H1 (cell line): ENCODE measurements at places on chromosomes 7 and 10. TPM values are rescaled to one million over a fixed set of nuclear protein-coding genes. Genes with fewer than 3 reads are reported as not detected.
A peak's percentile ranks its signal among the peaks of the same experiment; 100 is the strongest.

- no peaks in the 10 kb centered on the region for H3K27me3 ChIP-seq
- no peak overlapping the region for H3K4me3 ChIP-seq
- no peak for DNase-seq
- no peak overlapping the region for H3K27ac ChIP-seq
These were observed 40.6 kb downstream of the PYROXD2 start for GRCh38 chr10:98374217-98374985.

DNA sequence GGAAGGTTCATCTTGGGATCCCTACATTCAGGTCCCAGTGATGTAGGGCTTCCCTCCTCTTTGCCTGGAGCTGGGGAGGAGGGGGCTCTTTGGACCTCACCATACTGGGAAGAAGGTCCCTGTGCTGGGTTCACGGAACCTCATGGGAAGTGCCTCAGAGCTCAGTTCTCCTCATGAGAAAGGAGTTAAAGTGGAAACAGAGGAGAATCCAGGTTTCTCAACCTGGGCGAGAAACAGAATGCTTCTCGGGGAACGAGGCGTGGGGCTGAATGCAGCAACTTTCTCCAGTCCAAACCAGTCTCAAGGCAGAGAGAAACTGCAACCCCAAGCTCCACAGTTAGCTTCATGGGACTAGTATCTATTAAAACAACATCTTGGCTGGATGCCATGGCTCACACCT lies 382.7 kb upstream of the FOXK1 start:
- H3K27ac ChIP-seq: no peak overlapping the region
- DNase-seq: peak; percentile 8
- no peaks in the 10 kb centered on the region for H3K4me1 ChIP-seq
- no peak overlapping the region for H3K4me3 ChIP-seq
- H3K27me3 ChIP-seq: no peaks in the 10 kb centered on the region

DNA sequence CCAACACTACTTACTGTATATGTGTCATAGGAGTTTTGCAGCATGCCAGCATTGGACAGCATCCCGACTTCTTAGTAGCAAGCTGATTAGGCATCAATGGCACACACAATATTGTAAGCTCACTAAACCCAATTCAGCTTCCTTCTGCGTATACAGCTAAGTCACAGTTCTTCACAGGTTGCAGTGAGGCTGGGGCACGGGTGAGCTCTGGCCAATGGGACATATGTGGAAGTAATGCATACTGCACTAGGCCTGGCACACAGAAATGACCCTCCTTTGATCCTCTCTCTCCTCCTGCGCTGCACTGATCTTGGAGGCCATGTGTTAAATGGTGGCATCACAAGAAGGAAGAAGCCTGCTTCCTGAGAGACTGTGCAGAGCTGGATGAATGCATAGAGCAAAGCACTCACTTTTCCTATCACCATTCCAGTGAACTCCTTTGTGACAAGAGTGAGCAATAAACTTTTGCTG lies 11.9 kb downstream of the RAB11FIP2 start:
- peak overlapping the region; percentile 19; the same call in 1 of the 2 replicates for H3K27ac ChIP-seq
- no peak overlapping the region for H3K4me3 ChIP-seq
- H3K27me3 ChIP-seq: no peaks in the 10 kb centered on the region
- H3K4me1 ChIP-seq: peaks cover 3% of the 10 kb centered on the region; the same call in 1 of the 2 replicates

DNA sequence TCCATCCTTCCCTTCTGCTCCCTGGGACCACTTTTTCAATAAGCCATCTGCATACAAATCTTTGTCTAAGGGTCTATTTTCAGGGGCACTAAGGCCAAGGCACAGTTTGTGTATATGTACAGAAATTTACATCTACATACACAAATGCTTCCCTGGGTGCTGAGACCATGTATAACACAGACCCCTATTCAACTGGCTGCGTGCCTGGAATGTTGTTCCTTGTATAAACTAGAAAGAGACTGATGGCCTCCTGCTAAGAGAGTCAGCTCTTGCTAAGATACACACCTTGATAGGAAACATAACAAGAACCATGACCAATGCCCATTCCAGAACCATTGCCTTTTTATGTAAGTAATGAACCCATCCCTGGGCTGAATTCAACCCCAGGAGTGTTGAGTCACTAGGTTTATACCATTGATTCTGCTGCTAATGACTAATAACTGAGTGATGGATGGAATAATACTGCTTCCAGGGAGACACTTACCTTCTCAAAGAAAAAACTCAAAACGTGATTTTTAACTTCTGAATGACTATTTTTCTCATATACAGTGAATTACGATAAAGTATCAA lies 290.7 kb downstream of the FGFR2 start:
- no peak overlapping the region for H3K4me3 ChIP-seq
- no peaks in the 10 kb centered on the region for H3K27me3 ChIP-seq

DNA sequence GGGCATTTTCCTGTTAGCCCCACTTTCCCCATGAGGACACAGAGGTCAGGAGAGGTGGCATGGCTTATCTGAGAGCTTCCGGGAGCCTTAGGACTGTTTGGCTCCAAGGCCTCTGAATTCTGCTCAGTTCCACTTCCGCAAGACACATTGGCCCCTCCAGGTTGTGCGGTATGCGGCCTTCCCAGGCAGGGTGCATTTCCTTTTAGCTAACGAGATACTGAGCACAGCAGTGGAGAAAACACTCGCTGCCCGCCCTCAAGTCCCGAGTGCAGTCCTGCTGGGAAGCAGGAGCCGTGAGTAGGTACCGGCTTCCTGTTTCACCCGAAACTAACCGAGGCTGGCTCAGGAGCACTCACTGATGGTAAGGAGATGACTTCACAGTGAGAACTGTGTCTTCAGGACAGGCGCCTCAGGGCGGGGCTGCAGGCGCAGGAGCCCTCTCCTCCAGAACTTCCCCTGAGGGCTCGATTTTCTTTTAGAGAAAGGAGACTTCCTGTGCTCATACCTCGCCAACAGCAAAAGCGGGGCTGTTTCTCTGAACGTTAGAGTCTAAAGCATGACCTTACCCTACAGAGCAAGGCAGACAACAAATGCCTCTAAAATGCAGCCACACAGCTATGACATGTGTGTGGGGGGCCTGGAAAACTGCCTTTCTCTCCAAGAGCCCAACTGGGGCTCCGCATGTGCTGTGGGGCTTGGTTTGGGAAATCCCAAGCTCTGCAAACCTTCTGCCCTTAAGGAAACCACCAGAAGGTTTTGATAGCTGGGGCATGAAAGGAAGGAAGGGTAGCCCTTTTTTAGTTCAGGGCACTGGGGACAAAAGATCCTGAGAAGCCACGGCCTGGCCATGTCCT lies 25.9 kb downstream of the RGS10 start:
- no peak for DNase-seq
- H3K36me3 ChIP-seq: no peaks in the 10 kb centered on the region
- H3K4me3 ChIP-seq: no peak overlapping the region
- no peaks in the 10 kb centered on the region for H3K27me3 ChIP-seq

DNA sequence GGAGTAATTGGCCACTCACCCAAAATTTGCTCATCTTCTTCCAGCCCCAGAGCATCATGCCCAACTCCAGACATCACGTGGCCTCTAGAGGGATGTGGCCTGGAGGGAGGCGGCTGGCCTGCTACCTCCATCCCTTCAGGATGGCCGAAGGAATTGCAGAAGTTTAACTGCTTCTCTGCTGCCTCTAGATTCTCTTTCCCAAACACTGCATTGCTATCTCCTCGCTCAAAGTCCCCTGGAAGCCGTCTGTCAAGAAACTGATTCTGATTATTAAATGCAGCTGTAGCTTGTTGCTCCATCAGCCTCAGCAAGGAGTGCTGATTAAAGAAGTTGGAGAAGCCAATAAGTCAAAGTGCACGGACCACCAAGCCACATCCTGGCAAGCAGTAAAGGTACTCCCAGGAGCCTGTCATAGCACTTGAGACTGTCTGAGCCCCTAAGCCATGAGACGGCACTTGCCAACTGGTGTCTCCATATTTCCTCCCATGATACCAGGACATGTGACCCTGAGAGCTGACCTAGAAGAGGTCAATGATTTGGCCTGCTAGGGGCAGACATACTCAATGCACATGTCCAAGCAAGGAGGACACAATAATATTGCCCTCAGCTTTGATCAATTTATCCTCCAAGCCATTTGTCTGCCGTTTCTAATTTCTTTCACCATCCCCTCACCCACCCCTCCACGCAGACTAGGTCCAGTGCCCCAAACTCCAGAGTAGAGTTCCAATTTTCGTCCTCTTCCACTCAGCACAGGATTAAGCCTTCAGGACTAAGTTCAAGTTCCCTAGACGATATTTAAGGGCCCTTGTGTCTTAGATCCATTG lies 84.2 kb downstream of the TBXAS1 start:
- no peaks in the 10 kb centered on the region for H3K27me3 ChIP-seq
- H3K27ac ChIP-seq: no peak overlapping the region
- no peaks in the 10 kb centered on the region for H3K36me3 ChIP-seq
- H3K4me1 ChIP-seq: no peaks in the 10 kb centered on the region

TRIL gene
- total RNA-seq: 5.5 and 5.8 TPM in 2 replicates

C10orf67 gene
- 0.11 TPM in 1 of 2 replicates, not detected in the other for total RNA-seq
